Activated T-helper 1 cell treated with anti-CD3 and anti-CD28 coated beads, Interleukin-2, amount 50 U/mL, for 16 hours (primary cell): ENCODE measurements at places on chromosomes 7 and 10.

GRCh38 chr7:101857358-101857811 lies 40.0 kb downstream of the CUX1 start:
- no peak for DNase-seq

GRCh38 chr7:128060018-128060417 lies 28.8 kb upstream of the LRRC4 start:
- no peak for DNase-seq

DNA sequence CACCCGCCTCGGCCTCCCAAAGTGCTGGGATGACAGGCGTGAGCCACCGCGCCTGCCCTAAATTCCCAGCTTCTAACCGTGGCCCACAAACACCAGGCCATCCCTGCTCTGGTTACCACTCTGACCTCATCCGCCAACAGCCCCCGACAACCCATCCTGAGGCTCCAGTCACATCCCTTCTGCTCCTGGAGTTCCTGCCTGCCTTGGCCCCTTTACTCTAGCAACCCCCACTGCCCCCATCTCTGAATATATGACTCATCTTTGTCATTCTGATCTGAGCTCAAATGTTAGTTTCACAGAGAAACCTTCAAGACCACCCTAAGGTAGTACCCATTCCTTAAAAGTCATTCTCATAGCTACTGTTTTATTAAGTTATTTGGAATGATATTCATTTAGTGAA lies 26.6 kb downstream of the RHEB start:
- DNase-seq: no peak

- DNase-seq: no peak
Observed at GRCh38 chr10:49240946-49241345, 52.8 kb upstream of the TMEM273 start.

- peak; percentile 57 for DNase-seq
Observed at GRCh38 chr10:132443605-132443982, 46.6 kb downstream of the PWWP2B start.

DNA sequence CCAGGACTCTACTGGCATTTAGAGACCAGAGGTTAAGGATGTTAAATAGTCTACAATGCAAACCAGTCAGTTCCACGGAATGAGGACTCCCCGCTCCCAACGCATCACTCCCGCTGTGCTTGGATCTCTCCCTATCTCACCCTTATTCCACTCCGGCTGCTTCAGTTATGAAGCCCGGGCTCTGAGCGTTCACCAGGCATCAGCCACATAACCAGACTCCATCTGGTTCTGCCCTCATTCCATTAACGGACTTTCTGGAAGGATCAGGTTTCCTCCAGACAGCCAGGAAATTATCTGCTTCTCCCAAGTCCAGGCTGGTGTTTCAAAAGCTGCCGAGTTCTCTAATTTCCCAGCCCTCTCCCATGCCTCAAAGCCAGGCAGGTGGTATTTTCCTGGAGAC lies 499.3 kb downstream of the GLRX3 start:
- DNase-seq: no peak

- DNase-seq: no peak
Observed at GRCh38 chr10:101087965-101088364, 26.2 kb downstream of the KAZALD1 start.

DNA sequence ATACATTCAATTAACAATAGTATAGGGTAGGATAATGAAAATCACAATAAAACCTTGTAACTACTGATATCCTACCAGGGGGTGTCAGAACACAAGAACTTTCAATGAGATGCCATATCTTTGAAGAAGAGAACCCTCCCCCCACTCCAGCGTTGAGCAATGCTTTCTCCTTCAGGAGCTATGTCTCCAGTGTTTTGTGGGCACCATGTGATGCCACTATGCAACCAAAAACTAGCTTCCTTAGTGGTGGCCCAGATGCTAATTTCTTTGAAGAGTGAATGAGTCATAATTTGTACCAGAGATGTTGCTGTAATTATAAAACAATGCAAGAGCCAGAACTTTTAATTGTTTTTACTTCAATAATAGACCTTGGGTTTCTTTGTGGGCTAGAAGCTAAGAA lies 76.0 kb upstream of the ADO start:
- DNase-seq: no peak

- no peak for DNase-seq
Observed at GRCh38 chr10:17647326-17647725, 3.4 kb downstream of the STAM start.

- DNase-seq: no peak
Observed at GRCh38 chr10:46226900-46227558, 59.8 kb upstream of the ANTXRL start.

- no peak for DNase-seq
Observed at GRCh38 chr10:127996586-127996985, 89.7 kb downstream of the PTPRE start.

DNA sequence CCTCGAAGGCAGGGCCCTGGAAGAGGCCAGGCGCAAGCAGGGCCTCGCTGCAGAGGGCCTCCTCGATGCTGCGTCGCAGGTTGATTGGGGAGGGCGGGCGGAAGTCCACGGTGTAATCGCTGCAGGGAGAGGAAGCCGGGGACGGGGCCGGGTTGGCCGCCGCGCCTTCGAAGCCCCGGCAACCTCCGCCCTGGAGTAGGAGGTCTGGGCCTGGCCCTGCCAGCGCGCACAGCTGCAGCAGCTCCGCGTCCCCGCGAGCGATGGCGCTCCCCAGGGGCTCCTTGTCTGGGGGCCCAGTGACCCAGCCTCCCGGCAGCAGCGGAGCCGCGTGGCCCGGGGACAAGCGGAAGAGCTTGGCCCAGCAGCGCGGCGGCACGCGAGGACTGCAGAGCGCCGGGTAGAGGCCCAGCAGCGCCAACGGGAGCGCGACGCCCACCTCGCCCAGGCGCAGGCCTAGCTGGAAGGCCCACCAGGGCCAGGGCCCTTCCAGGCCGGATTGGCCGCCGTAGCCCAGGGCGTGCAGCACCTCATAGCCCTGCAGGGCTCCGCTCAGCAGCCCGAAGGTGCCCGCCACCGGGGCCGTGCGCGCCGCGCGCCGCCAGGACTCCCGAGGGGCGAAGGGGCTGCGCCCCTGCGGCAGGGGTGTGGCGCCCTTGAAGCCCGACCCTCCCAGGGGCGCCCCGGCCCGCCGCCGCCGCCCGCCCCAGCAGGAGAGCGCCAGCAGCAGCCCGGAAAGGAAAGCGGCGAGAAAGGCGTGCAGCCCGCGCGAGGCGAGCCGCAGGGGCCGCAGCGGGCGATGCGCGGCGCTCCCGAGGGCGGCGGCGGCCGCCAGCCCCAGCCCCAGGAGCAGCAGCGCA lies 7.8 kb upstream of the RBM28 start:
- no peak for DNase-seq

GRCh38 chr10:17210361-17210760 lies 8.9 kb upstream of the TRDMT1 start:
- DNase-seq: no peak

DNA sequence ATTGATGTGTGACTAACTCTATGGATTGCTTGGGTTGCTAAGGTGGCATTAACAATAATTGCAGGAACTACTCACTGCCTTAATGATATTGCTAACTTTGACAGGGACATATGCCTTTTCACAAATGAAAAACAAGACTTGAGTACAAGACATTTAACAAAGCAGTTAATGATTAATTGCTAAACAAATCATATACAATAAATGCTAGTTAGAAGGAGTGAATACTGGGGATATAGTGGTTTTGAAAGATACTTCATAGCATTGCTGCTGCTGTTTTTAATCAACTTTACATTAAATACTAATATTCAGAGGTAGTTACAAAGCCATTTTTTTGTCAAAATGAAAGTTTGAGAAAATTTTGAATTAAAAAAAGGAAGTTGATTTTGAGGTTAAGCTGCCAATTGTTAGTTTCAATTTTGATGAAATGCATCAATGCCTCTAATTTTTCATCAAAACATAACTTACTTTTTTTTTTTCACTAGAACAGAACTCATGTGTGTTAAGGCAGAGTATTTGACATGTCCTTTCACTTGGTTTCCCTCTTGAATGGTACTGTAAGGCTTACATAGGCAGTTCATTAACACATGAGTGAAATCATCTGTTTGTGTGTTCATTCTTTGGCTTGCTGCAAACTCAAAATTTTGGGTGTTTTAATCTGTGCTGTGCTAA lies 106.2 kb upstream of the SEMA3D start:
- no peak for DNase-seq

GRCh38 chr7:69612981-69613380 lies 14.7 kb downstream of the AUTS2 start:
- DNase-seq: no peak

GRCh38 chr10:85012305-85012704 lies 683.9 kb downstream of the CCSER2 start:
- no peak for DNase-seq

DNA sequence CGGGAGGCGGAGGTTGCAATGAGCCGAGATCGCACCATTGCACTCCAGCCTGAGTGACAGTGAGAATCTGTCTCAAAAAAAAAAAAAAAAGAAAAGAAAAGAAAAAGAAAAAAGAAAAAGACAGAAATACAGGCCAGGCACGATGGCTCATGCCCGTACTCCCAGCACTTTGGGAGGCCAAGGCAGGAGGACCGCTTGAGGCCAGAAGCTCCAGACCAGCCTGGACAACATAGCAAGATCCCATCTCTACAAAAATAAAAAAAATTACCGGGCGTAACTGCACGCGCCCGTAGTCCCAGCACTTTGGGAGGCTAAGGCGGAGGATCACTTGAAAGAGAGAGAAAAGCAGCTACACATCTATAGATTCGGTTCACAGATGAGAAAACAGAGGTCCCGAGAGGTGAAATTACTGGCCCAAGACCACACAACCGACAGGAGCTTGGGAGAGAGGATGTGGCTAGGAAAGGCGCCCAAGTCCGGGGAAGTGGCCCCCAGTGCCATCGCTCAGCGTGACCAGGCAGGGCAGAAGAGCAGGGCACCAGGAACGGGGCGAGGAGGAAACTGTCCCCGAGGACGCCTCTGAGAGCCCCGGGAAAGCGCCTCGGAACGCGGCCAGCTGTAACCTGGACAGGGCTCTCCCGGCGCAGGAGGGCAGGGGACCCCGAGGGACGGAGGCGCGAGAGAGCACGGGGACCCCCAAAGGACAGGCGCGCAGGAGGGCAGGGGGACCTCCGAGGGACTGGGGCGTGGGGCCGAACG lies 612 bp downstream of the SNX8 start:
- DNase-seq: no peak

GRCh38 chr10:110815354-110816004 lies 56.2 kb upstream of the PDCD4 start:
- no peak for DNase-seq

DNA sequence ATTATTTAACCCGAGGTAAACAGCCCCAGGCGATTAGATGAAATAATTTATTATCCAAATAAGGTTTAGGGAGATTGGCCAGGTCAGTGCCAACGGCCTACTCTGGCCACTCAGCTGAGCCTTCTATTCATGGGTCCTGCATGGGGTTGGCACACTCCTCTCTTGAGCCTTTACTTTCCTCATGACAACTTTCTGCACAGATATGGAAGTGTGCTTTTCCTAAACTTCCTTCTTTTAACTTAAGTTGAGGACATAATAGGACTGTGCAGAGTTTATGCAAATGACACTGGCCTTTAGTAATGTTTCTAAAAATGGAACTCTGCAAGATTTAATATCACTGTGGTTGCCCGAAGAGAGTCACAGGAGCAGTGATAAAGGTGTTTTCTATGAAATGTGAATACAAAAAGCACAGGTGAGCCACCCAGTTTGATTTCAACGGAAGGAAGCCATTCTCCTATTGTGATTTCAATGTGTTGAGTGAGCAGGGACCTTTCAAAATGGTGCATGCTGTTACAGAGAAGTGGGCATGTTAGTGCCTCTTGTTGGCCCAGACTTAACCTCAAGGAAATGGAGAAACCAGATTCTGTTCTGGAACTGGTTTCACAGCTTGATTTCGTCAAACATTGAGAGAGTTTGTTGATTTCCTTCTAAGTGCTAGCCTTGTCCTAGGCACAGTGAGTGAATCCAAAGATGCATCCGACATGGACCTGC lies 55.7 kb downstream of the LYZL2 start:
- no peak for DNase-seq

DNA sequence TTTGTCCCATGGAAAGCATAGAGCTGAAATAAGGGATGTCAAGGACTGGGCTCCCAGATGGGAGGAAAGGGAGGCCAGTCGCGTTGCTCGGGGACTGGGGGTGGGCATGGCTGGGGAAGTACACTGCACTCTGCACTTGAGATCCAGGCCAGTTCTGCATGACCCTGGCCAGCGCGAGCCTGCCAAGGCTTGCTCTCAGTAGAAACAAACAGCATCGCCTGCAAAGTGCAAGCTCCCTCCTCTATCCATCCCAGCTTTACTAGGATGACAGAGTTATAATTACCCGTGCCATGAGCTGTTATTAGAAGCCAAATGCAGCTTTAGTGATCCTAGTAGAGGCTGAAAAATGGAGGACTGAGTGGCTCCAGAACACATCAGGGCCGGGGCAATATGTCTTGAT lies 43.9 kb upstream of the PDCD4 start:
- no peak for DNase-seq

- peak; percentile 67 for DNase-seq
Observed at GRCh38 chr10:8054494-8055407, at the start of gene GATA3. Gene GATA3, plus strand, starts transcription at chr10:8054688. Its CDS starts 968 bp downstream, at chr10:8055656.

DNA sequence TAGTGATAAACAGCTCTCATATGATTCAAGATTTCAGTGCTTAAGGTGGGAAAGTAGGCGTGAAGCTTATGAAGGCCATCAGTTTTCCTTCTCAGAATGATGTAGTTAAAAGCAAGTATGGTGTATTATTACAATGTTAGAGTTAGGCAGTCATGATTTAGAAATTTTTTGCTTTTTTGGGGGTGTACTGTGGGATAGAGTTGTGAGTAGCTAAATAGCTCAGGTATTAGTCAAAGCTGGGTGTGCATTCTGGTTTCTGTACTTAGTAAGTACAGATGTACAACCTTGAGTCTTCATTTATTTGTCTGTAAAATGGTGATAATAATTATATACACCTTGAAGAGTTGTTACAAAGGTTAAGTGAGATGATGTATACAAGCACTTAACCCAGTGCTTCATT lies 52.2 kb downstream of the R3HCC1L start:
- no peak for DNase-seq

GRCh38 chr7:136617176-136617575 lies 251.3 kb upstream of the CHRM2 start:
- DNase-seq: no peak

GRCh38 chr7:106111655-106112117 lies 426 bp downstream of the SYPL1 start:
- DNase-seq: peak; percentile 35

DNA sequence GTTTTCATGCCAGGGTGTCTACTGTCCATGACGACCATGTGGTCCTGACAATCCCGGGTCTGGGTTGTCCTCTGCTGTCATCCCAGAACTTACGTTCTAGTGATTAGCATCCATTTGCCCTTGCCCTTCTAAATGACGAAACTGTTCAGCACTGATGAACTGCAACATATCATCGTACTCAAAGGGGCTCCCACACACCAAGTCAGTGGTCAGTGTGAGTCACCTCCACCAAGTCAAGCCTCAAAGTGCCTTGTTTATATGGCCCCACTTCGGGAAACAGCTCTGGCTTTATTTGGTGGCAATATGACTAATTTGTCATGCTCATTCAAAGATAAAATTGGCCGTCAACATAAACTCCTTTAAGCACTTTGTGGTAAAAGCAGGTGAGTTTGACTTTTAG lies 110.7 kb downstream of the FRMD4A start:
- no peak for DNase-seq

DNA sequence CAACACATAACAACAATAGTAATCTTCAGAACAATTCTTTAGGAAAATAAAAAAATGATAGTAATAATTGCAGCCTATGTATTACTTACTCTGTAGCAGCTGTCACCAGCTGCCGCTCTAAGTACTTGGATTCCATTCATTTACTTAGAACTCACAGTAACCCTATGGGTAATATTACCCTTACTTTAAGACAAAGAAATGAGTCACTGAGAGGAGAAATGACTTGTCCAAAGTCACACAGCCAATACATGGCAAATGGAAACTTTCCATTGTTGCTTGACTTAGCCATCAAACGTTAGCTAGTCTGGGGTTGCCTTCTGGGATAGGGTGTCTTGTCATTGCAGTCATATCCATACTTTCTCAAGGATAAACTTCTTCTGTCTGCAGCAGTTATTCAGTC lies 3.6 kb downstream of the CCNY start:
- DNase-seq: no peak
